ENCODE measurements at places on chromosomes 2 and 18. TPM values are rescaled to one million over a fixed set of nuclear protein-coding genes. Genes with fewer than 3 reads are reported as not detected.

DNA sequence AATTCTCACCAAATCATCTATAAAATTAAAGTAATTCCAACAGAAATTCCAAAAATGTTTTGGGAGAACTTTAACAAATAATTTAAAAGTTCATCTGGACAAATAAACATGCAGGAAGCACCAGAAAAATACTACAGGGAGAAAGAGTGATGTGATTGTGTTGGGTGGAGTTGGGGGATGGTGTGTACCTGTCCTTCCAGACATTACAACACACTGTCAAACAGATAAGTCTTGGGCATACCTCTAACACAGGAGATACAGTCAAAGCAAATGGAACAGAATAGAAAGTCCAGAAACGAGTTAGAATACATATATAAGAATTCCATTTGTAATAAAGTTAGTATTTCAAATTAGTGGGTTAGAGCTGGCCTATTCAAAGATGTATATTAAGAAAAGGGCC, 22.6 kb downstream of the METTL8 start:
- no peak for DNase-seq

The GAD1 gene
- 1.4 TPM for total RNA-seq

DNA sequence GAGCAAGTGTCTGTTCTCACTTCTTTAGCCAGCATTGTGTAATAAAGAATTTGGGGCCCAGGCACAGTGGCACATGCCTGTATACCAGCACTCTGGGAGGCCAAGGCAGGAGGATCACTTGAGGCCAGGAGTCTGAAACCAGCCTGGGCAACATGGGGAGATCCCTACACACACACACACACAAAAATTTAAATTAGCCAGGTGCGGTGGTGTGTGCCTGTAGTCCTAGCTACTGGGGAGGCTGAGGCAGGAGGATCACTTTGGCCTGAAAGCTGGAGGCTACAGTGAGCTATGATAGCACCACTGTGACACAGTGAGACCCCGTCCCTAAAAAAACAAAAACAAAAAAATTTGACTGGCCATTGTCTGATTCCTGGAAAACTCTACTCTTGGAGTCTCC, 8.3 kb downstream of the REV1 start:
- DNase-seq: no peak

DNA sequence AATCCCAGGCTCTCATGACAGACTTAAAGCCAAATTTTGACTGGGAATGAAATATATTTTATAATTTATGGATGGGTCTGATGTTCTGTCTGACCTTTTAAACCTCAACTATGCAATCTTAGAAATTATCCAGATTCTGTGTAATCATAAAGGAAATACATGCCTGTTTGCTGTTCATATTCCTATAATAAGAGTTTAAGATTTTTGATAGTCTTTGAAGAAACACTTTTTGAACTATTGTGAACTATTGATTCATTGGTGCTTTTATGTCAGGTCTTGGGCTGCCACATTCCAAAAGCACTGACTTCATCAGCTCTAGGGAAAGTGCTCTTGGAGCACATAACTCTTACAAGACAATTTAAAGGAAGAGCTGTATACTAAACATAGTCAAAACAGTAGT, 64.2 kb downstream of the CCDC150 start:
- DNase-seq: no peak

DNA sequence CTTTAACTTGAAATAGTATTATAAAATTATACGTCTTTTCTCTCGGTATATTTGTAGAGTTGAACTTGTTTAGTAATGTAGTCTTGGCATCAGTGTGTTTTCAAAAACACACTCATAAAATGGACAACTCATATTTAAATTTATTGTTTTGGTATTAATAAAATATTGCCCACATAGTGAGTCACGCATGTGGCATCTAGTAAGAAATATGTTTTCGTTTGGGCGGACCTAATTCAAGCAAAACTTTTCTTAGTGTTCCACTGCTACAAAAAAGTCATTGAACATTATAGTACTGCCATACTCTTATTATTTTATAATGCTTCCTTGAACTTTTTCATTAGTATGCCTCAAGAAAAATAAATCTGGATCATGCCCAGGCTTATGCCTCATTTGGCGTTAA, 31.1 kb upstream of the FAM237A start:
- no peak for DNase-seq

DNA sequence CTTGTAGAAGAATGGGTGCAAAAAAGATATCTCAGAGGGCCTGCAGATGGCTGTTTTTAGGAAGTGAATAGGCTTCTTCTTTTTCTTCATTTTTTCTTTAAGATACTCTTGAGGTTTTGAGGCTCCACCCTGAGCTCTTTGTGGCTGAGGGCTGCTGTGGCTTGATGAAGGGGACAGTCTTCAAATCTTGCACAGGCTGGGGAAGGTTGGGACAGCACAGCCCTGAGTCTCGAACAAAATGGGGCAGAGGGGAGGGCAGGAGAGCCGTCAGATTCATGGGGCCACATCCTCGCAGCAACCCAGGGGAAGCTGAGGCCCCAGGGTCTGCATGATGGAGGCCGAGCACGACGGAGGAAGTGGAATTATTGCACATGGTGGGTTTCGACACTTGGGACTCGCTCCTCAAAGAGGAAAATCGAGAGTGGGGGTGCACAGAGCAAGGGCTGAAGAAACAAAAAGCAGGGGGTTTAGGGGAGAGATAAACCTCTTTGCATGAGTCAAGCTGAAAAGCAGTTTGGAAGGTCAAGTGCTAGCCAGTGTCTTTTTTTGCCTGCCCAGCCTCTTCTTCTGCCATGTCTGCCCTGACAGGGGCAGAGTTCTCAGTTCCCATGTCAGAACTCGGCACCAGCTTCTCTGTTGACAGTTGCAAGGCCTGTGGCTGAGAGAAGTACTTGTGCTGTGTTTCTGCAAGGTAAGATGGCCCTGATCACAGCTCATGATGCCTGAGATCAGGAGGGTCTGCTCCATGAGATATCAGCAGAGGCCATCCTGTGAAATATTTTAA, 19.5 kb downstream of the INPP4A start:
- DNase-seq: peak; percentile 72

The MYO1B gene
- total RNA-seq: 0.74 TPM

The DYSF gene
- 0.12 TPM for total RNA-seq

- no peak for DNase-seq
These were observed 234.5 kb downstream of the PARD3B start for GRCh38 chr2:204779771-204780170.

- no peak for DNase-seq
These were observed 233.3 kb upstream of the SMAD2 start for GRCh38 chr18:48163738-48164115.

GRCh38 chr2:183359867-183360266, 235.6 kb downstream of the NUP35 start:
- no peak for DNase-seq

The HOXD3 gene
- total RNA-seq: not detected

GRCh38 chr2:54161660-54162424, 46.4 kb downstream of the ACYP2 start:
- DNase-seq: no peak

DNA sequence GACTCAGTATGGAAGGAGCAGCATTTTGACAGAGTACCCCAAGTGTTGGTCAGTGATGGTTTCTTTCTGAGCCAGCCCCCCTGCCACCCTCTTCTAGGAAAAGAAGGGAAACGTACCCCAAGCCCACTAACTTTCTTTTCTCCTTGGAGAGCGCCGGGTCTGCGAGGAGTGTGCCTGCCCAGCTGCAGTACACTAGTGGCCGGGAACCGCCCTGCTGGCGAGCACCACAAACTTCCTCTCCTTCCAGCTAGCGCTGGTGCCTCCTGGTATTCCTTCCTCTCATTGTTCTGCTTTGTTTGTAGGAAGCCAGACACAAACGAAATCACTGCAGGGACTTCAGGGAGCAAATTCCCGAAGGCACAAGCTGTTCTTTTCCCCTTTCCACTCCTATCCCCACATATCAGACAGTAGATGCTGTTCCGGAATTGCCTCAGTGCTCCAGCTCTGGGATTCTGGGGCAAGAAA, 1.8 kb downstream of the CCDC85A start:
- no peak for DNase-seq

The SERPINB10 gene
- not detected for total RNA-seq

DNA sequence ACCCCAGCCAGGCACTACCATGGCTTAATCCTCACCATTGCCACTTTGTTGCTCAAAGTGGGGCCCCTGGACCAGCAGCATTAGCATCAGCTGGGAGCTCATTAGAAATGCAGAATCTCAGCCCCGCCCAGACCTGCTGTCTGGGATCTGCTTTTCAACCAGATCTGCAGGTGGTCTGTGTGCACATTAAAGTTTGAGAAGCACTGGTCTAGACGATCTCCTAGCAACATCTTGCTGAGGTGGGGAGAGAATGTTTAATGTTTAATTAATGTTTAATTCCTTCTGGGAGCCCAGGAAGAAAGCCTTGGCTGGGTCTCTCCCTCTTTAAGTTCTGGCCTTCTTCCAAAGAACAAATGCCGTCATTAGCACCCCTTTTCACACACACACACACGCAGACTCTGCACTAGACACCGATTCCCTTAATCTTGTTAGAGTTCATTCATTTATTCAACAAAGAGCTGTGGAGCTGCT, 53.7 kb downstream of the EDAR start:
- no peak for DNase-seq

The SULT1C4 gene
- total RNA-seq: not detected

DNA sequence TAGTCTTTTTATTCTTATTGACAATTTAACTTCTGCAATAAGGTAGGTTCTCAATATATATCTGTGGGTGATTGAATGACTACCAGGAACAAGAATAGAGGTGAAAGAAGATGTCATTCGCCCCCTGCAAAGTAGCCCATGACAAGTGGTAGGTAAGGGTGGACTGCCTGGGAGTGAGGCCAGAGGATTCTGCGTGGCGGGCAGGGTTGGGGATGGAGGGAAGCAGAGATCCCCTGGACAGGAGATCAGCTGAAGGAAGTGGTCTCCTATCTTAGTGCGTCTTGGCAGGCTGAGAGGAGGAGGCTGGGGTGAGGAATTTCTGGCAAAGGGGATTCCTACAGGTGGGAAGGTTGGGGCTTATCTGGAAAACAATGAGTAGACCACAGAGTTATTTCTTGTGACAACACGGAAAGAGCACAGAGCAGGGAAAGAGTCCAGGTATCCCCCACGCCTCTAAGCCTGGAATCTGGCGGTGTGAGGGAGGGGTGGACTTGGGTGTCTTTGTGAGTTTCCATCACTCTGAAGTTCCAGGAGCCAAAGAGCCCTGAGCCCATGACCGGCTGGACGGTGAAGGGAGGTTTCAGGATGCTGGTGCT, 21.5 kb upstream of the MYCN start:
- no peak for DNase-seq

Measured in activated CD4-positive, alpha-beta T cell treated with anti-CD3 and anti-CD28 coated beads, Interleukin-2, amount 10 ng/mL, durations not matched to agents 7 days and 5 days (primary cell).